Bronchial smooth muscle cell (primary cell): ENCODE measurements at places on chromosomes 2 and 18. TPM values are rescaled to one million over a fixed set of nuclear protein-coding genes. Genes with fewer than 3 reads are reported as not detected.

EHD3 gene
- 12.8 and 16.9 TPM in 2 replicates for total RNA-seq

CROCC2 gene
- total RNA-seq = 0.26 and 0.63 TPM in 2 replicates

KCNE4 gene
- total RNA-seq = 7.1 and 8.5 TPM in 2 replicates

IFIH1 gene
- 3.2 and 4.6 TPM in 2 replicates for total RNA-seq

ALPG gene
- not detected in 2 replicates for total RNA-seq

COL5A2 gene
- 203 and 228 TPM in 2 replicates for total RNA-seq

FAM124B gene
- under 0.01 and 0.16 TPM in 2 replicates for total RNA-seq

KCNIP3 gene
- 1.4 and 1.6 TPM in 2 replicates for total RNA-seq
